Right hindlimb (tissue), 1 donor: ENCODE measurements at places on chromosomes 2 and 18.

DNA sequence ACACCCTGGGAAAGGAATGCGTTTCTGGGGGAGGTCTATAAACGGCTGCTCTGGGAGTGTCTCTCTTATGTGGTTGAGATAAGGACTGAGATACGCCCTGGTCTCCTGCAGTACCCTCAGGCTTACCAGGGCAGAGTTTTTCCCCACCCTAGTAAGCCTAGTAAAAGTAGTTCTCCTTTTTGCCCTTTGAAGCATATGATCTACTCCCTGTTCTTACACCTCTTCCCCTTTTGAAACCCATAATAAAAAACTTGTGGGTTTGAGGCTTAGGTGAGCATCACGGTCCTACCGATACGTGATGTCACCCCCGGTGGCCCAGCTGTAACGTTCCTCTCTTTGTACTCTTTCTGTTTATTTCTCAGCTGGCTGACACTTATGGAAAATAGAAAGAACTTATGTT is 97.4 kb downstream of the FSIP2 start:
- DNase-seq, result no peak

DNA sequence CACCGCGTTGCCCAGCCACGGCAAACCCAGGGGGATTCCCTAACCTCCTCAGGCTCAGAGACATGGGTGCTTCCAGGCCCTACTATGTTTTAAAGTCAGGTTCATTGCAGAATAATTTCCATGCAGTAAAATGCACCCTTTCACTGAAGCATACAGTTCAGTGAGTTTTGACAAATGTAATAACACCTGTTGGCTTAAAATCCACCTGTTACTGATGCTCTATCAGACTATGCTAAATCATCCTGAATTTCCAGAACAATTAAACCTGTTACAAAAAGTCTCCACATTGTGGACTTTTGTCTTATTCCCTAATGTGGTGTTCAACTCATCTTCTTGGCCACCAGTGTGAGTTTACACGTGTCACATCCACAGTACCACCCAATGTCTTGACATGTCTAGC is 147.0 kb upstream of the ACAA2 start:
- DNase-seq, result no peak

DNA sequence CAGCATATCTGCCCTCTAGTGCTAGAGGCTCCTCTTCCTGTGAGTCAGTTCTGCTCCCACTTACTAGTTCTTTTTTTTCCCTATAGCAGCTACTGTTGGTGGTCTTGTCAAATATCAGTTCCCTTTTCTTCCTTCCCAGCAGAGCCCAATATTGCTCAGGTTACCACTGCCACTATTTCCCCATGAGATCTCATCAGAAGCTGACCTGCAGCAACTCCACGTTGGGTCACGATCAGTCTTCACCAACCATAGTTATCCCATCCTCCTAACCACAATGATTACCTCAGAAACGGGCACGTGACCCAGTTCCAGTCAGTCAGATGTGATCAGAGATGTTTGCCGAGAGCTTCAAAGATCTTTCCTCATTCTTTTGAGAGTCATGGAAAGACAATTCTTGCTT is 59.7 kb upstream of the CAPN13 start:
- DNase-seq, result no peak

DNA sequence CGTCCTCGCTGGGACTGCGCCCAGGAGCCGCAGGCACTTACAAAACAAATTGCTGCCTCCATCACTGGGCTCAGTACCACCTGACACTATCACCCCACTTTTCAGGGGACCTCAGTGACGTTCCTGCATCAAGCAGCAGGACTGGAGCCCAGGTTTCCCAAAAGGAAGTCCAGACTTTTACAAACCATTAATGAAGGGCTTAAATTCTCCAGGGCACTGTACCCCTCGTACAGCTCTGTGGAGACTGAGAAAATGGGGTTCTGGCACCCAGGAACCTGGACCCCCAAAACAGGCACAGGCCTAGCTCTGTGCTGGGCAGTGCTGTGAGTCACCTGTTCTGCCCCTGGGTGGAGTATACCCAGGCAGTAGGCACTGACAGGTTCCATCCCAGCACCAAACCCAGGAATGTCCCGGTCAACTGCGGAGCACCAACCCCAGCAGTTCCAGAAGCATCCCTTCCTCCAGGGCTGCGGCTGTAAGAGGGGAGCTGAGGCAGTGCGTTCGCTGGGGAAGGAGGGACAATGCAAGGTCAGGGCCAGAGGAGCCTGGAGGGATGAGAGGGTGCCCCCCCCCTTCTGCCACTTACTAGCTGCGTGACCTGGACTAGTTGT is 24.6 kb upstream of the NOTO start:
- DNase-seq, result no peak

DNA sequence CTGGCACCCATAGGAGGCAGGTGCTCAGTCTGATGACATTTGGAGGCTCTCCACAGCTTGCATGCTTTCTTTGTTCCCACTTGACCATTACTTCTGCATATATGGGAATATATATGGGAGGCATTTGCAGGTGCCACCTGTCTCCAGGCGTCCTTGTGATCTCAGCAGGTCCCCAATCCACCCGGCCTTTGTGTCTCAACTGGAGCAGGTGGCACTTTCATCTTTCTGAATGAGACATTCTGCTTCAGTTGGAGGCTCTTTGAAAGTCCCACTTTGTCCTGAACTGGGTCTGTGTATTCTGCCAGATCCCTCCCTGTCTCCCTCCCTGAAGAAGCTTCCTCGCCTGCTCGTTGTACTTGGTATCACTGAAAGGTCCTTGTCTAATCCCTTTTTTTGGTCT is 318.1 kb upstream of the EPAS1 start:
- DNase-seq, result no peak

GRCh38 chr2:199907008-199907714 is 3.9 kb upstream of the C2orf69 start:
- no peak for DNase-seq
